Stimulated activated CD4-positive, alpha-beta T cell treated with anti-CD3 and anti-CD28 coated beads, Interleukin-2, amount 100 ng/mL, for 4 hours (primary cell): ENCODE measurements at places on chromosomes 7 and 10.

DNA sequence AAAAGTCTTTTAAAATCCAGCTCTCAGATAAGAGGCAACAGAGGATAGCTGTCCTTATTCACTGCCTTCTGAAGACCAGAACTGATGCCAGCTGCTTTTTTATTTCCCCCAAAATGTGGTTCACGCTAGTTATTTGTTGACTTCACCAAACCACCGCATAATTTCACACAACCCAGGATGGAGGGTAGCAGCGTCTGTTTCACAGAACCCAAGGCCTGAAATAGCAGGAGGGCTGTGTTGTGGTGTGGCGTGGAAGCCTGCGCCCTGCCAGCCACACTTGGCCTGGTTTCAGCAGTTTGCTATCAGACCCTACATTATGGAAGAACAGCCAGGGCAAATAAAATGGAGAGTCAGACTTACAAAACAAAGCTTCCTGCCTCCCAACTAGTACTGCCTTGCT lies 155.4 kb downstream of the DYNC1I1 start:
- DNase-seq: no peak

- DNase-seq: no peak
Measured at GRCh38 chr7:24959735-24960485, 20.1 kb downstream of the OSBPL3 start.

- no peak for DNase-seq
Measured at GRCh38 chr10:47255033-47255813, 44.8 kb upstream of the GDF10 start.

- no peak for DNase-seq
Measured at GRCh38 chr10:105070249-105070648, 429.2 kb downstream of the SORCS3 start.

DNA sequence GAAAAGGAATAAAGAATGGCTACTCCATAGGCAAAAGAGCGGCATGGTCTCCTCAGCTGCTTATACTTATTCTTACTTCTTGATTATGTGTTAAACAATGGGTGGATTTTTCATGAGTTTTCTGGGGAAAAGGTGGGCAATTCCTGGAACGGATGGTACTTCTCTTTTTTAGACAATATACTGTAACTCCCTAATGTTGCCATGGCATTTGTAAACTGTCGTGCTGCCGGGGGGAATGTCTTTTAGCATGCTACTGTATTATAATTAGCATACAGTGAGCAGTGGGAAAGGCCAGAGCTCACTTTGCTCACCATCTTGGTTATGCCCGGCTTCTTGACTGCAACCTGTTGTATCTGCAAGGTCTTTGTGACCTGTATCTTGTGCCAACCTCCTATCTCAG lies 372.1 kb upstream of the AKR1E2 start:
- no peak for DNase-seq

GRCh38 chr7:135920478-135920877 lies 56.7 kb downstream of the MTPN start:
- DNase-seq: no peak

DNA sequence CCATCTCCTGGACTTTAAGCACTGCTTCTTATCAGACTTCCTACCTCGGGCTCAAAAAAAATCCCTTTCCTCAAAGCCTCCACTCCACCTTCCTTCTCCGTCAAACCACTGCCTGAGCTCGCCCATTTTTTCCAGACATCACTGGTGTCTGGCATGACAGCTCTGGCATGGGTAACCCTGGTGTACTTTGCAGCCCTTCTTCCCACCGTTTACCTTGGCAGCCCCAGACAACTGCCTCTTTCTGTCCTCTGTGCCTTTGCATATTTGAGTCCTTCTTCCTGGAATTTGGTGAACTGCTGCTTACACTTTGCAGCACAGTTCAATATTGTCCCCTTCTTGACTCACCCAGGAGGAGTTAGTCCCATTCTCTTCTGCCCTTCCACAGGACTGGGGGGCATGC lies 144.6 kb upstream of the TBX20 start:
- no peak for DNase-seq

DNA sequence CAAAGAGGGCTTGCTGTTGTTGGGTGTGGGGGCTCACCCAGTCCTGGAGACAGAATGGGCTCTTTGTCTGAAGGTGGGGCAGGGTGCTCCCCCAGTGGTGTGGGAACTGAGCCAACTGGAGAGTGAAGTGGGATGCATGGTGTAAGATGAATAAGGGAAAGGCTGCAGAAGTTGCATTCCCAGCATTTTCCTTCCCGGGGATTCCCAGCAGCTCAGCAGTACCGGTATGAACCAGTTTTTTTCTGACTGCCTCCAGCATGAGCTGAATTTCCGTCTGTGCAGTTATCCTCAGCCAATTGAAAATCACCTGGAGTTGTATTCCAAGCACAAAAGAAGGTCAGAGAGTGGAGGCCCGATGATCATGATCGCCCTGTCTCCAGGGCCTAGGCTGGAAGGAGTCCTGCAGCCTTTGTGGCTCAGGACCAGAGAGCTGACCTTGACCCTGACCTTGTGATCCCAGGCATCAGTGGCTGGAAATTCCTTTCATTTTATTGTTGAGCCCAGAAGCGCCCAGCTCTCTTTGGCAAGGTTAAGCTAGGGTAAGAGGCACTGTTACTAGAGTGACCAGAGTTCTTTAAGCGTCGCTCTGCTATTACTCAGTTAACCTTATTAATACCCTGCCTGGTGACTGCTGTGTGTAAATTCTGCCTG lies 33.4 kb downstream of the OGDH start:
- DNase-seq: no peak

GRCh38 chr10:30819341-30820181 lies 190.0 kb upstream of the LYZL2 start:
- DNase-seq: no peak

DNA sequence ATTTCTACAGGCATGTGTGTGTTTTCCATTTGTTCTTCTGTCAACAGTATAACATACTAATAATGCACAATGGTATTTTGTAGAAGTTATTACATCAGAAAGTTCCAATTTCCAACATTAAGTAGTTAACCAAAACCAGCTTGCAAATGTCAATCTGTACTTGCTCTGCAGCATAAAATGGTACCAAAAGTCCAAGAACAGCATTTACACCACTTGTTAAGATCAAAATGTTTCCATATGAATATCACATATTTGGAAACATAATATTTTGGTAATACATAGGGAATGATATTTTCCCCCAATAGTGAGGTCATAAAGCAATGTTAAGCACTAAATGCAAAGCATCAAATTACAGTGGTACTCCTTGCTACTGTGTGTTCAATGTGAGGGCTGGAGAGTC lies 162.1 kb downstream of the ZNF438 start:
- DNase-seq: no peak

GRCh38 chr7:103524042-103524907 lies 78.3 kb upstream of the SLC26A5 start:
- DNase-seq: no peak

DNA sequence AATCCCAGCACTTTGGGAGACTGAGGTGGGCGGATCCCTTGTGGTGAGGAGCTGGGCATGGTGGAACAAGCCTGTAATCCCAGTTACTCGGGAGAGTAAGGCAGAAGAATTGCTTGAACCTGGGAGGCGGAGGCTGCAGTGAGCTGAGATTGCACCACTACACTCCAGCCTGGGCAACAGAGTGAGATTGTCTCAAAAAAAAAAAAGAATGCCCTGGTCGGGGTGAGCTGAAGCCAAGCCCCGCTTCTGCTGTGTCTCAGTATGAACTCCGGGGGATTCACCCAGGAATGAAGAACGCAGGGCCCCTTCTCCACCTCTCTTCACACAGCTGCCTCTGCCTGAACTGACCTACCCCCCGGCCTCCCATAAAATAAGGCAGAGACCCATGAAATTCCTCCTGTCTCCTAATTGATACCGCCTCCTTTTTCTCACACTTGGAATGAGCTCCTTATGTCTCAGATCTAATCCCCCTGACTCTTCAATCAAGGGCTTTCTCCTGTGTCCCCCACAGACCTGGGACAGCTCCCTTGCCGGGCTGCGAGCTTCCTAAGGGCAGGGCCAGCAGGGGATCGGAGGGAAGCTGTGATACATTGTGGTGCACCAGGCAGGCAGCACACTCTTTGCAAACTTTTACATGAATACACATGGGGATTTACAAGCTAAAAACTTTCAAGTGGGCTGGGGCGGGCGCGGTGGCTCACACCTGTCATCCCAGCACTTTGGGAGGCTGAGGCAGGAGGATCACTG lies 911 bp upstream of the ZP3 start:
- DNase-seq: no peak

DNA sequence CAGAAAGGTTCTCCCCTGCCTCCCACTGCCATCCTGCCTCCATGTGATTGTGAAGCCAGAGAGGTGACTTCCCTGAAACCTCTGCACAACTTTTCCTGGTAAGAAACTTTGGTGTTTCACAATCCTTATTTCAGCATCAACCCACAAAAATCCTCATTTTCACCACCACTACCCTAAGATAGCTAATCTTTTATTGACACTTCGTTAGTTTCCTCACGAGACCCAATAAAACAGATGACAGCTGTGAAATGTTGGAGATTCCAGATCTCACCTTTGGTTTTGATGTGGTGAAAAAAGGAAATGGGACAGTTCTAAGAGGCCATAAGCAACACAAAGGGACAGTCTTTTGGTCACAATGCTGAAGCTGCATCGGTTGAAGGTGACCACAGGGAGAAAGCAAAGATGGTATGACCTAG lies 59.9 kb upstream of the TM9SF3 start:
- no peak for DNase-seq

GRCh38 chr10:114347241-114347640 lies 57.1 kb downstream of the AFAP1L2 start:
- no peak for DNase-seq

DNA sequence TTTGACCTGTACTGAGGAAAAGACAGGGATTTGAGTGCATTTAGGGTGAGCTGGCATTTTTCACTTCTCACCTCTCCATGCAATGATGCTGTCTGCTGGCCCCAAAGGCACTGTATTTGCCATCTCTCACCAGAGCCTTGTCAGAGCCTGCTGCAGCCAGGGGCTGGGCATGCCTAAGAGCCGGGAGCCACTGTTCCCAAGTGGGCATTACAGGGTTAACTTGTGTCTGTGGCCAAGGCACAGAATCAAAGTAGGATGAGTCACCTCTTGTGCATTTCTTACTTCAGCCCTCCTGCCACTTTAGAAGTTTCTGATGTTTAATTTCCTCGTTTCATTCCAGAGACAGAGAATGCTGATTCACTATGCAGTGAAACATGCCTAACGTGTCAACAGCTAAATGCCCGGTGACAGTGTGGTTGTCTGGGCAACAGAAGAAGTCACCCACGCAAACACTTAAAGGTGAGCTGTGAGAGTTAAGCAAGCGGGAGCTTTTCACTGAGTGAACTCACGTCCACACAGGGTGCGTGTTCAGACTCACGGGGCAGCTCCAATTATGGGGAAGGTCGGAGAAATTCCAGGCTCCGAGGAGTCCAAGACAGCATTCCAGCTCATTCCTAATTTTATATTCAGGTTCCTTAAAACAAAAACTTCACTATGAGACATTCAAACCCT lies 57.1 kb upstream of the IGFBP3 start:
- no peak for DNase-seq

DNA sequence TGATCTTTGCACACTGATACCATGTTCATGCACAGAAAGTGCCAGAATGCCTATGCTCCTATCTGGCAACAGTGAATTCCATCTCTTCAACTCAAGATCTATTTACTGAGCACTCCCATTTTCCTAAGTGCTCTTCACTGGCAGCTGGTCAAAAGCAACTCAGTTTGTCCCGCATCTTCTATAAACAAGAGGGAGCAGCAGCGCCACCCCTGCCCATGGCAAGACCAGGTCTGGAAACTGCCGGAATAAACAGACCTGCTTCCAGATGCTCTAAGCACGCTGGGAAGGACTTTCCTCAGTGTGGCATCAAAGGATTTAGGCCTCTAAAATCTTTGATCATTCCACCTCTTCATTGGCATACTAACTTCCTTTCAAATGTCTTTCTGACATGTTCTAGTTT lies 104.4 kb upstream of the MACROH2A2 start:
- DNase-seq: no peak

DNA sequence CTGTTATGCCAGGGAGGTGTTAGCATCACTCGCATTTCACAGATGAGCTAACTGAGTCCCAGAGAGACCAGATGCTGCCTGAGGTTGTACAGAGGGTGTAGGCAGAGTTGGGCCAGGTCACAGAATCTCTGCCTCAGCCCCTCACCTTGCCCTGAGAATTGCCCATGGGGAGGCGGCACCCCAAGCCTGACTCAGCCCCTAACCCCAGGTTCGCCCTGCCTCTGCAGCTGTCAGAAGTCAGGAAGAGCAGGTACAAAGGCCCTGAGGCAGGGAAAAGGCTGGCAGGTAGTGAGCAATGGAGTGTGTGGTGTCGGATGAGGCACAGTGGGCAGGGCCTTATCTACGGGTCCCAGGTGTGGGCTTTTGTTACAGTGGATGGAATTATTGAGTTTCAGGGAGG lies 79.4 kb downstream of the MYL10 start:
- DNase-seq: no peak

GRCh38 chr7:52129278-52129677 lies 812.7 kb upstream of the COBL start:
- no peak for DNase-seq

- DNase-seq: no peak
Measured at GRCh38 chr7:130886438-130887135, 152.6 kb upstream of the KLF14 start.

DNA sequence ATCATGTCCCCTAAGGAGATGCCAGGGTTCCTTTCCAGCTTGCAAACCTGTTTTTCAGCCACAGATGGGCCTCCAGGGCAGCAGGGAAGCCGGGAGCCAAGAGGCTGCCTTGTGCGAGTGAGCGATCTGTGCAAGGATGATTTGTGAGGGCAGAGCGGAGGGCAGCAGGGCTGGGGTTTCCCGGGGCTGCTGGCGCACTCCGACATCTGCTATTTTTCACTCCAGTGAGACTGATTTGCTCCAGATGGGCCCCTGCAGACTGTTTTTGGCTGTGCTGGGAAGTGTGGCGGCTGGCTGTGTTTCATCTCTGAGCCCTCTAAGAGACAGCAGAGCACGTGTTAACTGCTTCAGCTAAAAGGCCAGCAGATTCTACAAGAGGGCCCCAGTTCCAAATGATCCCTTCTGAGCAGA lies 466.2 kb downstream of the TYW1 start:
- DNase-seq: no peak
